AG04449 (cell line): ENCODE measurements at places on chromosomes 16 and 17.

DNA sequence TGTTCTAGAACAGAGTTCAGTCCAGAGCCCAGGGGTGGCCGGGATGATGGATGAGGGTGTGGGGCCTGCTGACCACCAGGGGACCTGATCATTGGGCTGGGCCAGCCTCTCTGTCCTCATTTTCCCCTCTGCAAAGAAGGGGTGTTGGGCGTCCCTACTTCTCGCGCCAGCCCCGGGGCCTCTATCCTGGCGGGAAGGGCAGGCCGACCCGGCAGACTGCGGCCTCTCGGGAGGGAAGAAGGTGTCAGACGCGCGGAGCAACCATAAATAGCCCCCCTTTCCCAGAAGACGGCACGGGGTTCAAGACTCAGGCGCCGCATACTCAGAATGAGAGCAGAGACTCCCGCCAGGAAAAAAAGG is 2.0 kb upstream of the CACNA1G start:
- no peak for DNase-seq

- DNase-seq, result no peak
These were observed at the start of gene OR4D1 for GRCh38 chr17:58147930-58148434. TSS of gene OR4D1 (plus strand) at chr17:58148384. CDS start at chr17:58155154, 6,770 bp downstream.

DNA sequence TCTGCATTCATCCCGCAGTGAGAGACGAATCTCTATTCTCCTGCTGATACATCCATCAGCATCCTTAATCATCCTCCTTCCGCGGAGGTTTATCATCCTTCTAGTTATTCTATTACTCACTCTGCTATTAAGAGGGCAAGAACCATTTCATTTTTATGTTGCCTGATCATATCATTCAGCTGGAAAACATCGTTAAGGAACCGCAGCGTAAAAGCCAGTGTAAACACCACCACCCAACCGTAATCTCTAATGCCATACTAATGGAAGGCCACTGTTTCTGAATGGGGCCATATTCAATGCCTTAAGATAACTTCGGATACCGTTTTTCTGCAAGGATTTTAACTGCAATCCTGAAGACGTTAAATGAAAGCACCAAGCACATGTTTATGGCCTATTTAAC is 36.7 kb upstream of the ERCC4 start:
- DNase-seq, result no peak

- DNase-seq, result no peak
These were observed 59.1 kb downstream of the TRIM37 start for GRCh38 chr17:59047616-59048015.

DNA sequence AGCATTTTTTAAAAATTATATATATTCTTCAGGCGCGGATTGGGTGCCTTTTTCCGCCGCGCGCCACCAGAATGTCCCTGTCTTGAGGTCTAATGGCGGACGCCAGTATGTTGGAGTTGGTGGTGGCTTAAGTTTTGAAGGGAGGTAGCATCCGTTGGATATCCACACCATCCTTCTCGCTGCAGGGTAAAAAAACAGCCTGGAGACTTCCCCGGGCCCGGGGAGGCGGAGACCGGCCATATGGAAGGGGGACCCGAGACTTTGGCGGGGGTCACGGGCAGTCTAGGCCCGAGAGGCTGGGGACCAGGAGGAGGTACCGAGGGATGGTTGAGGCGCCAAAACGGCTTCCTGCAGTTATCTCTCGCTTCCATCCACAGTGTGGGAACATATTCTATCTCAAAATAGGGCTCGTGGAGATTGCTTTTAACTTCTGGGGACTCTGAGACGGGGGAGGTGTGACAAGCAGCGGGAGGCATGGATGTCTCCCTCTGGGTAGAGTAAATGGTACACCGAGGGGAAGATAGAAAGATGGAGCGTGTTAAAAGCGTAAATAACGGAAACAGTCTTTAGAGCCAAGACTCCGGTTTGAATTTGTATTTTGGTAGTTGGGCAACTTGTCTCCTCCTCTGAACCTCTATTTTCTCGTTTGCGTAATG is at the start of gene SF3B3:
TSS of gene SF3B3 (plus strand) at position 74 of the 656 bp plus-strand sequence. CDS start 2,841 bp downstream, outside the sequence.
- no peak for DNase-seq

DNA sequence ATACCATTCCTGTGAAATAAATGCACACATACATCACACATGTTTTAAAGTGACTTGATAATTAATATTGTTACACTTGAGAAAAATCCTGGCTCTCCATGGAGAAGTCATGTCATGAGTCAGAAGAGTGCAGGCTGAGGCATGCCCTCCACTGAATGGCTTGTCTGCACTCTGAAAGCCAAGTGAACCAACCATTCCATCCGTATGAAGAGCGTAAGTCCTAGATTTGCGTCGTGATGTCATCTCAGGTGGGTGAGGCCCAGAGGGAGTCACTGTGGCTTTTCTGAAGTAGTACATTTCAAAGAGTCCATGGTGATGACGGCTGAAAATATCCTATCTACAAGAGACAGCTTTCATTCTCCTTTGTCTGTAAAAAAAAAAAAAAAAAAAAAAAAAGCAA is 83.5 kb upstream of the IRX5 start:
- DNase-seq, result no peak

DNA sequence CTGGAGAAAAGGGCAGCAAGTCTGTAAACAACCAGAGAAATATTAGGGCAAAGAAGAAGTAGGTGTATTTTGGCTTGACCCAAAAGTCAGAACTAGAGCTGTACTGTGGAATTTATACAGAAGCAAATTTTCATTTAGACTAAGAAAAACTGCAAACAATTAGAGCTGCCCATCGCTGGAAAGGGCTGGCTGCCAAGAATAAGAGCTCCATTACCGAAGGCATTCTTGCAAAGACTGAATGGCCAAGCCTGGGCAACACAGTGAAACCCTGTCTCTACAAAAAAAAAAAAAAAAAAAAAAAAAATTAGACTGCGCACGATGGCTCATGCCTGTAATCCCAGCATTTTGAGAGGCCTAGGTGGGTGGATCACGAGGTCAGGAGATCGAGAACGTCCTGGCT is 53.9 kb upstream of the TMC5 start:
- no peak for DNase-seq

DNA sequence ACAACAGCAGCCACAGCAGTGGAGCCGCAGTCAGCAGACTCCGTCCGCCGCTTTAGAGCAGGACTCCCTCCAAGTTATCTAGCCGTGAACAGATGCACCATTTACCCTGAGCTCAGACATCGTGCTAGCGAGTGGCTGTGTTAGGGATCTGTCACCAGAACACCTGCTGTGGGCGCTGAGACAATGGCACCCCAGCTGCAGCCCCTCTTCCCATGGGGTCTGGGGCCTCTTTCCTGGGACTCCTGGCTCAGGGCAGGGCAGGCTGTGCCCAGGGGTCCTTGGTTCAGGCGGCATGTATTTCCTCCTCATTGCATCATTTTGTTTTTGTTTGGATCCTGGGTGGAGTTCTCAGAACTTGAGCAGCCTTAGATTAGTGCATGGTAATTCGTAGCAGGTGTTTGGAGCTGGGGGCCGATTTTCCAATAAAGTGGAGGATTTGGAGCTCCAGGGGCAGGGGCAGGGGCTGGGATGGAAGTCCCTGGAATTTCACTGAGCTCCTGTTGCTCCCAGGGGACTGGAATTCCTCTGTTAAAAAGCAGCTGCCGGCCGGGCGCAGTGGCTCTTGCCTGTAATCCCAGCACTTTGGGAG is 23.4 kb downstream of the NMRAL1 start:
- no peak for DNase-seq

- no peak for DNase-seq
These were observed 613 bp downstream of the ECI1 start for GRCh38 chr16:2250652-2251295.

DNA sequence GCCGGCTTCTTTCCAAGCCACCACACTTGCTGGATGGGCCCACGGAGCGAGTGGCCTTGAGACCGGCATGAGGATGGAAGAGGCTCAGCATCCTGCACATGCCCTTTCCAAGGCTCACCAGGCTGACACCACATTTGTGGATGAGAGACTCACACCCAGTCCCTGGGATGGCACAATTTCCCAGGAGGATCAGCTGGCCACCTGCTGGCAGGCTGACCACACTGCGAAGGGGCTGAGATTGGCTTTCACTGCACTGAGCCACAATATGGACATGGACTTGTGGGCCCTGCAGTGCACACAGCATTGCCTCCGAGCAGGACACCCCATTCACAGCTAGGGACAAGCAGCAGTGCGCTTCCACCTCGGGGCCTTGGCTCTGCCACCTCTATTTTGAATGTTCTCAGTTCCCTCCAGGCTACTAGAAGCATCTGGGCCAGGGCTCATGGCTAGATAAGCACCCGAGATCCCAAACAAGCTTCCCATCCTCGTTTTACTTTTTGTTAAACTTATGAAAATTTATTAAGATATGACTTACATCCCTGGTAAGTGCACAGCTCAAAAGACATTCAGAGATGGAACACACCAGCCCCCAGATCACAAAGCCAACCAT is 25.3 kb upstream of the KSR1 start:
- DNase-seq, result no peak

- no peak for DNase-seq
These were observed 29.6 kb downstream of the ACSF3 start for GRCh38 chr16:89123001-89123830.

DNA sequence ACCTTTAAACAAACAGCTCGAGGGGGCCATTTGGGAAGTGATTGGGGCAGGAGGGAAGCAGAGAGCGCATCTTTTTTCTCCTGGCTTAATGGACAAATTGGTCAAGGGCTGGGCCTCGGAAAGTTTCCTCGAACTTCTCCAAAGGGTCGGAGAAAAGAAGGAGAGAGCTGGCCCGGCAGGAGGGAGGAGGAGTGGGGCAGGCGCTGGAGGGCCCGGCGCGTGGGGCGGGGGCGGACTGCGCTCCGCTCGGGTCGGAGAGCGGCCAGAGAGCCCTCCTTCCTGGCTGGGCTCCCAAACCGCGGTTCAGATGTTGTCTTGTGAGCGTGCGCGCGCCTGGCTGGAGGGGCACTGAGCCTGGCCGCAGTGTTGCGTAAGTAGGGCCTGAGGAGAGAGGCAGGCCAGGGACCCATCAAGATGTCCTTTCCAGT is 1.2 kb downstream of the MMP2 start:
- DNase-seq, result peak; percentile 76

GRCh38 chr17:57834146-57834741 is 15.6 kb downstream of the MRPS23 start:
- DNase-seq, result no peak

GRCh38 chr16:23351360-23351759 is 49.3 kb downstream of the SCNN1B start:
- no peak for DNase-seq

- DNase-seq, result no peak
These were observed 120.7 kb upstream of the MAF start for GRCh38 chr16:79721270-79721669.

GRCh38 chr17:78174346-78174869 is 6.0 kb downstream of the SYNGR2 start:
- no peak for DNase-seq

DNA sequence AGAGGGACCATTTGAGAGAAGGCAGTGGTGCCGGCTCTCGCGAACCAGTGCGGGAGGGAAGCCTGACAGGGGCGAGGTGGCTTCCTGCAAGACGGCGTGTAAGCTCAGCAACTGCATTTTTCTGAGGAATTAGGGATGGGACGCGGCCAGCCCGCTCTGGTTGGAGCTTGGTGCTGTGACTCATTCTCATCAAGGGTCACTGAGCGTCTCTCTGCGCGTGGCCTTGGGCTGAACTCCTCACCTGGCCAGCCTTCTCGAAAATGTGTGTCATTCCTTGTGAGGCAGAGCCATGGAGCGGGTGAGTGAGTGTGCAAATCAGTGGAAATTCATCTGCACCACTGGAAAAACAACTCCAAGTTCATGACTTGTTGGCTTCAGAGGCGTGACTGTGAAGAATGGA is 52.8 kb downstream of the NTN1 start:
- DNase-seq, result no peak

- no peak for DNase-seq
These were observed 34.8 kb upstream of the MTSS2 start for GRCh38 chr16:70720425-70721201.

DNA sequence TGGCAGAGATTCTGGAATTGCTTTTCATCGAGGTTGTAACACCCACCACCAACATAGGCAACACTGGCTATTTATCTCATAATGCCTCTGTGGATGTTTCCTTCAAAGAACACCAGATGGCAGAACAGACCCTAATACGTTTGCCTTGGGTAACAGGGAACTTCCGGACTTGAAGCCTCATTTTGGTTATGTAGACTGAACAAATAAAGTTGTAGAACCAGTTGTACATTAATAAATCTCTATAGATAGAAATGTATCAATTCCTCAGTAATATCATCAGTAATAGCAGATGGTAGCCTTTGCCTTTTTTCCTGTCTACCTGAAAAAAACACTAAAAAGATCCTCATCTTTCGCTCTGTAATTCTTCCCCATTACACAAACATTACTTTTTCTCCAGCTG is 25.9 kb upstream of the APOH start:
- no peak for DNase-seq

GRCh38 chr17:20979792-20980083 is 63.1 kb downstream of the USP22 start:
- no peak for DNase-seq

- no peak for DNase-seq
These were observed 122.6 kb downstream of the SHISA6 start for GRCh38 chr17:11363565-11364117.

DNA sequence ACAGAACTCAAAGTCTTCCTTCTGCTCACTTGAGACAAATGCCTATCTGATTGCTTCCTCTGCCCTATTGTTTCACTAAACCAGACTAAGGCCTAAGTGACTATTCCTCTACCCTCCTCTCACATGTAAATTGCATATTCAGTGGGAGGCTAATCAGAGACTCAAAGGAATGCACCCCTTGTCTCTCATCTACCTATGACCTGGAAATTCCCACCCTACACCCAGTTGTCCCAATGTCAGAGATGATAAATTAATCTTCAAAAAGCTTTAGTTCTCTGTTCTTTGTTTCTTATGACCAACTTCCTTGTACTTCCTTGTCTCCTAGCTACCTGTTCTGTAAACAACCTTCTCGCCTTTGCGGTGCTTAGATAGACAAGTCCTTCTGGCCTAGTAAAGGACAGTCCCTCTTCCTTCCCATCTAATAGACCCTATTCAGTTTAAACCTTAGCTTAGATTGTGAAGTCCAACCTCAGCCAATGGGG is 76.0 kb downstream of the EMP2 start:
- no peak for DNase-seq

DNA sequence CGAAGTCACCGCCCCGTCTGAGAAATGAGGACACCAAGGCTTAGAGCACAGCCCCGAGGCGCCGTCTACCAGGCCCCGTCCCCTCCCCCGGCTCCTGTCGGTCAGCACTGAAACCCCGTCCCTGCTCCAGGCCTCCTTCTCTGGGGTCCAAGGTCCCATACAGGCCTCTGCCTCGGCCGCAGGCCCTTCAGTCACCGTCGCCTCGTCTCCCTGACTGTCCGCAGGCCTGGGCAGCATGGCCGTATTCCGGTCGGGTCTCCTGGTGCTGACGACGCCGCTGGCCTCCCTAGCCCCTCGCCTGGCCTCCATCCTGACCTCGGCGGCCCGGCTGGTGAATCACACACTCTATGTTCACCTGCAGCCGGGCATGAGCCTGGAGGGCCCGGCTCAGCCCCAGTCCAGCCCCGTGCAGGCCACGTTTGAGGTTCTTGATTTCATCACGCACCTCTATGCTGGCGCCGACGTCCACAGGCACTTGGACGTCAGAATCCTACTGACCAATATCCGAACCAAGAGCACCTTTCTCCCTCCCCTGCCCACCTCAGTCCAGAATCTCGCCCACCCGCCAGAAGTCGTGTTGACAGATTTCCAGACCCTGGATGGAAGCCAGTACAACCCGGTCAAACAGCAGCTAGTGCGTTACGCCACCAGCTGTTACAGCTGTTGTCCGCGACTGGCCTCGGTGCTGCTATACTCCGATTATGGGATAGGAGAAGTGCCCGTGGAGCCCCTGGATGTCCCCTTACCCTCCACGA is 617 bp downstream of the COASY start:
- DNase-seq, result no peak
